Mesothelial cell of epicardium (in vitro differentiated cells): ENCODE measurements at places on chromosomes 13 and 19. TPM values are rescaled to one million over a fixed set of nuclear protein-coding genes. Genes with fewer than 3 reads are reported as not detected.
A peak's percentile ranks its signal among the peaks of the same experiment; 100 is the strongest.

The CD70 gene
- total RNA-seq, result not detected in 3 replicates

DNA sequence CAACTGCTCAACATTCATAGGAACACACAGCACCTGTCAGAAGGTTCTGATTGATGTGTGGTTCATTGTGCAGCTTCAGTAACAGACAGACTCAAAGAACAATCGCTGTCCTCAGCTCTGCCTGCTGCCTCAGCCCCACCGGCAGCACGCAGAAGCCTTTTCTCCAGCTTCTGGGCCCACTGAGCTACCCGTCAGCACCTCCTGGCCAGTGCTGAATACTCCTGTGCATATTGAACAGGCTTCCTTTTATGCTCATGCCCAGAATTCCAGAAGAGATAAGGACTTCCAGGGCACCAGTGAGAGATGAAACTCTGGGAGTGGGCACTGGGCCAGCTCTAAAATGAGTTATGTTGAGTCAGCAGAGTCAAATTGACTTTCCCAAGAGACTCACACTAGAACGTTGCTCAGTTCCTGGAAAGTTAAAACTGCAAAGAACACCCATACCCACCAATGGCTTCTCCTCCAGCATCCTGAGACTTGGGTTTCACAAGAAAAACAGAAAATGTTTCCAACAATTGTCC is 119.3 kb downstream of the COL4A1 start:
- DNase-seq, result no peak

The ZNF441 gene
- 8.0 to 9.6 TPM (median 8.7 TPM) in 3 replicates for total RNA-seq

DNA sequence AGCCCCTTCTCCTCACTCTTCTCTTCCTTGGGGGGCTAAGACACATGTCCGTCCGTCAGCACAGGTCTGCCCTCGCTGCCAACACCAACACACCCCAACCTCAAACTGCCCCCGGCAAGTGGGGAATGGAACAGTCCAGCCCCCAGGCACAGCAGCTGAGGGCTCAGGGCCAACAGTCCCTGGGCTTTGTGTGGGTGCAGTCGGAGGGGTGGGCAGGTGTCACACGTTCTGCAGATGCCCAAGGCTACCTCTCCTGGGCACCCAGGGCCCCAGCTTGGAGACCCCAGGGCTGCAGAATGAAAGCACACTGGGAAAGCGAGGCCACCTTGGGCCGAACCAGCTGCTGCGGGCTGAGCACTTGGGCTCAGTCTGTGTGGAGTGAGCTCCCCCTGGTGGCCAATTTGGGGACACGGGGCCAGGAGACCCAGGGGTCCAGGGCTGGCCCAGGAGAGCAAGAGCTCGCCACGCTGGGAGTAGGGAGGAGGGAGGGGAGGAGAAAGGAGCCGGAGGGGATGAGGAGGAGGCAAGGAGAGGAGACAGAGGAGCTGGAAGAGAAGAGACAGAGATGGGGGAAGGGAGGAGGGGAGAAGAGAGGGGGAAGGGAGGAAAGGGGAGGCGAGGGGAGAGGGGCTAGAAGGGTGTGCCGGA is 14.0 kb upstream of the ATP8B3 start:
- DNase-seq, result peak; percentile 62

GRCh38 chr19:4035018-4035566 is 27.6 kb downstream of the PIAS4 start:
- DNase-seq, result no peak

DNA sequence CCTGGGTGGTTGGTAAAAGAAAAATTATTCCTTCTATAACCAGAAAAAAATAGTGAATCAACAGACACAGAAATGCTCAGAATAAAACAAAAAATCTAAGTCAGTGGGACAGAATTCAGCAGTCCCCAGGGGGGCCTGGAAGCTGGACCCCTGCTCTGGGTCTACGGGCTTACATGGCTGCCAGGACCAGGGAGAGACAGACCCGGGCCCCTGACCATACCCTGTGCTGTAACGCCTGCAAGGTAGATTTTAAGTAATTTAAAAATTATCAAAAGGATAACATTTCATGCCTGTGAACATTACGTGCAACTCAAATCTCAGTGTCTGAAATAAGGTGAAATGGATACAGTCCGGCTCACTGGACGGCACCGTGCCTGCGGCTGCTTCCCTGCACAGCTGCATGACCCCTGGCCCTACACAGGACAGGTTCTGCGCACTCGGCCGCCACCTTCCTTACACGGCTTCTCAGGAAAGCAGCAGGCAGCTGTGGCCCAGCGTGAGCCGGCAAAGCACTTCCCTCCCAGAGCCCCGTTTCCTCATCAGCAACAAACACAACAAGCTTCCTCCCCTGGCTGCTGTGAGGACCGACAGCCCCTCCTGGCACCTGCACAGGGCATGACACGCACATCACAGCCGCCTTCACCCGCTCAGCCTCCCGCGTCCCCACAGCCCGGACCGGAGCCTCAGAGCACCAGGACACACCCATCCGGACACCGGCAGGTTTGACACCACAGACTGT is 22.2 kb downstream of the RASA3 start:
- DNase-seq, result no peak

DNA sequence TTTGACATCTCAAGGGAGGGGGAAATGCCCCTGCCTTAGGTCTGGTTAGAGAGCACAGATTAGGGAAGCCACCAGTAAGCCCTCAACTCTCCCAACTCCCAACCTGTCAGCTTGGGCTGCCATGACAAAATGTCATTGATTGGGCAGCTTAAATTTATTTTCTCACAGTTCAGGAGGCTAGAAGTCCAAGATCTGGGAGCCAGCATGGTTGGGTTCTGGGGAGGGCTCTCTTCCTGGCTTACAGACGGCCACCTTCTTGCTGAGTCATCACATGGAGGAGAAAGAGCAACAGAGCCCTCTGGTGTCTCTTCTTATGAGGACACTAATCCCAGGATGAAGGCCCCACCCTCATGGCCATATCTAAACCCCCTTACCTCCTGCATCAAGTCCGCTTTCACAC is 24.2 kb downstream of the C19orf12 start:
- no peak for DNase-seq

GRCh38 chr13:20799726-20800416 is 26.1 kb upstream of the EEF1AKMT1 start:
- DNase-seq, result no peak

GRCh38 chr13:36981156-36981743 is 17.9 kb downstream of the ALG5 start:
- no peak for DNase-seq

The ICAM4 gene
- 2.0 to 2.6 TPM (median 2.4 TPM) in 3 replicates for total RNA-seq

- DNase-seq, result no peak
Measured at GRCh38 chr13:97344265-97345175, 89.4 kb upstream of the RAP2A start.

- DNase-seq, result peak; percentile 63
Measured at GRCh38 chr19:46218160-46218559, 11.4 kb upstream of the IGFL1 start.

GRCh38 chr13:73687087-73687486 is 447.1 kb downstream of the KLF12 start:
- DNase-seq, result no peak

The IFI30 gene
- 0.32 to 2.0 TPM (median 0.36 TPM) in 3 replicates for total RNA-seq

DNA sequence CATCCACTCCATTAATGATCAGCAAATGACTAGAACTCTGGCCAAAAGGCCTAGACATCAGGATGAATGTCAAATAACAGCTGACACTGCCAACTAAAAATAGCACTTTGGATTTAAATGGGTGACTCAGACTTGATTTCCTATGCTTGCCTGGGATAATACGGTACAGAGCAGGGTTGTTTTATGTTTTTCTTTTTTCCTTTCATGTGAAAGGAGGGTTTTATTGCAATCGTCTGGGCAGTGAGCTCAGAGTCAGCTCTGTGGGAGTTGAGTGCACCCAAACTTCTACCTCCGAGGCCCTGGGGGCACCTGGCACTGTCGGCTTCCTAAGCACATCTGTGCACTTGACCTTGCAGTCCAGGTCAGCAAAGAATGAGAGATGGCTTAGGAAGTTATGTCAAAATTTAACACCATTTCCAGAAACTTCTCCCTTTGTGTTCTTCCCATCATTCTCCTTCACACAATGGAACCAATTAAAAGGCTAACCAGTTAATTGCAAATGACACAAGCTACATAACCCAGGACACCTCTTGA is 134.1 kb downstream of the LACC1 start:
- no peak for DNase-seq

DNA sequence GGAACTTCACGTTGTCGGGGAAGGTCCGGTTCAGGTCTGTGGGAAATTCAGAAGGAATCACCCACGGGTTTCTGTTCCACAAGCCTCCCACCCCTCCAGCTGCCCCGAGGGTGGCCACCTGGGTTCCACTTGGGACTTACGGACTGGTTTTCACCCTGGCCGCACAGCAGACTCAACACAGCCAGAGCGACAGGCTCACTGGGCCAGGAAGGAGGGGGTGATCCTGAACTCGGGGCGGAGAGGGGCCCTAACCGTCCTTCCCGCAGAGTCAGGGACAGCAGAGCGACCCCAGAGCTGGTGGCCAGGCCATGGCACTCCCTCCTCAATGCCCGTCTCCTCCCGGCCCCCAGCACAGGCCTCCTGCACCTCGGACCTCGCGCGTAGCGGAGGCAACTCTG is 13.0 kb downstream of the GRTP1 start:
- no peak for DNase-seq

- DNase-seq, result no peak
Measured at GRCh38 chr13:102947745-102948405, 102.0 kb downstream of the ERCC5 start.

The ZNF471 gene
- total RNA-seq, result not detected in 3 replicates

DNA sequence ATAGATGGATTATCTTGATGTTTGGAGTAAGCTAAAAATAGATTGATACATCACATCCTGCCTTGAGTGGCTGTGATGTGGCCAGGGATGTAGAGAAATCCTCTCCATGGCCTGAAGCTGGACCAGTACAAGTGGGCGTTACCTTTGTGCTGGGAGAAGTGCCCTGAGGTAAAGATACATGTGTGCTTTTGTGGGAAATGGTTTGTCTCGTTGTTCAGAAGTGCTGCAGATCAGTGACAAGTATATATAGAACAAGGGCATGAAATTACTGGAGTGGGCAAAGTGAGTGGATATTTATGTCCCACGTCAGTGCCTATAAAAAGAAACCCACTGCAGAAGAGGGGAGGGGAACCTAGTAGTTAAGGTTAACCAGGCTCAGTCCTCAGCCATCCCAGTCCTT is 12.2 kb upstream of the ZNF304 start:
- DNase-seq, result no peak

The C2CD4C gene
- 7.8 to 8.1 TPM (median 7.9 TPM) in 3 replicates for total RNA-seq

DNA sequence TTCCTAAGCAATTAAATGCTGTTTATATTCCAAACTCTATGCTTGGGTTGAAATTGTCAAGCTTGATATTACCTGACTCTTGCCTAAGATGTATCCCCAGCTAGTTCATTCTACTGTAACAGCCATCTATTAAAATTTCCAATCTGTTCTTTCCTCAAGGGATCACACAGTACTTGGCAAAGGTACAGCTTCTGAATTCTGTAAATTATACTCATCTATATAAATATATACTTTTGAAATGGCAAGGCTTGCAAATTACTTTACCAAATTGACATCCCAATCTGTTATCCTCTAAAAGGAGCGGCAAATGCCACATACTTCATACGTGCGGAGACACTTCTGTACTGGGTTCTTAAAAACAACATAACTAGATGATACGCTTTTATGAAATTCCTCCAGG is 330.2 kb downstream of the DNAJC15 start:
- DNase-seq, result no peak

The KCNRG gene
- total RNA-seq, result 0.88 to 1.4 TPM (median 1.3 TPM) in 3 replicates

The CYP2A7 gene
- total RNA-seq, result not detected in 3 replicates

GRCh38 chr13:67186995-67187569 is 43.1 kb downstream of the PCDH9 start:
- DNase-seq, result no peak

The FAM83E gene
- total RNA-seq, result 2.5 to 3.9 TPM (median 3.7 TPM) in 3 replicates
